ENCODE measurements at places on chromosomes 16 and 17.

GRCh38 chr17:12282056-12282455, 261.4 kb downstream of the MAP2K4 start:
- DNase-seq = no peak
- H3K4me3 ChIP-seq = no peak overlapping the region
- no peaks in the 10 kb centered on the region for H3K36me3 ChIP-seq
- H3K4me1 ChIP-seq = no peaks in the 10 kb centered on the region

DNA sequence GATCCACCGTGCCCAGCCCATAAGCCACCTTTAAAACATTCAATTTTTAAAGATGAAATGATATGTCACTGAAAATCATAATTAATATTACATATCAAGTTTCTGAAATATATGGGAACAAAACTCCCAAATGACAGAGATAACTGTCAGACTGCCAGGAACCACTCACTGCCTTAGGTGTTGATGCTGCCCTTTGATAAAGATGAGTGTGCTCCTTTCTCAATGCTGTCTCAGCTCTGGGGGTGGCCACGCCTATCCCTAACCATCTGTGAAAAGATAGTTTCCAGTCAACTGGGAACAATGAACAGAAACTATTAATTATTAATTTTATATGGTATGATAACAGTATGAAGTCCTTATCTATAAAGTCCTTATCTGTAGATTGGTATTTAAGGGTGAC, 177.7 kb downstream of the MYO1D start:
- H3K4me1 ChIP-seq = no peaks in the 10 kb centered on the region
- DNase-seq = no peak
- no peak overlapping the region for H3K27ac ChIP-seq
- no peak overlapping the region for H3K4me3 ChIP-seq

DNA sequence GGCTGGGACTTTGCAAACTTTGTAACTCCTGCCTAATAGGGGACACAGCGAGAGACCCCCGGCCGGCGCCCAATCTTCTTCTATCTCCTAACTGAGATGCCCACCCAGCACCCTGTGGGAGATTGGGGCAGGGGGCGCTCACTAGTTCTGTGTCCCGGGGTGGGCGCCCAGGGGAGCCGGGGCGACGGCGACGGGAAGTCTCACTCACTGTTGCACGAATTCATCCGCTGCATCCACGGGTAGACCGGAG, 3.9 kb upstream of the HOXB5 start:
- no peaks in the 10 kb centered on the region for H3K36me3 ChIP-seq
- peaks cover 12% of the 10 kb centered on the region for H3K27me3 ChIP-seq
- peak overlapping the region; percentile 32 for H3K27ac ChIP-seq
- H3K4me3 ChIP-seq = peak overlapping the region; percentile 2

DNA sequence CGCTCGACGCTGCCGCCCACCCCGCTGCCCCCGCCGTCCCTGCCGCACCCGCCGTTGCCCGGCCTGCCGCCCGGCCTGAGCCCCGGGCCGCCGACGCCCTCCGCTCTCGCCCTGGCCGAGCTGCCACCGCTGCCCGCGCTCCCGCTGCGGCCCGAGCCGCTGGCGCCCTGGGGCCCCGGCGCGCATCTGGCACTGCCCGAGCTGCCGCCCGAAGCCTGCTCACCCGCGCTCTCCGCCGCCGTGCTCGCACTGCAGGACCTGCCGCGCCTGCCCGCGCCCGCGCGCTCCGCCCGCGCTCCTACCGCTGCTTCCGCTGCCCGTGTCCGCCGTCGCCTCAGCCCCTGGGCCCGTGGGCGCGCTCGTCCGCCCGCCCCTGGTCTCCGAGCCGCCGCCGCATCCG, 8.4 kb upstream of the CLDN9 start:
- H3K36me3 ChIP-seq = no peaks in the 10 kb centered on the region
- H3K27ac ChIP-seq = no peak overlapping the region
- no peaks in the 10 kb centered on the region for H3K27me3 ChIP-seq
- H3K4me1 ChIP-seq = peaks cover 21% of the 10 kb centered on the region

DNA sequence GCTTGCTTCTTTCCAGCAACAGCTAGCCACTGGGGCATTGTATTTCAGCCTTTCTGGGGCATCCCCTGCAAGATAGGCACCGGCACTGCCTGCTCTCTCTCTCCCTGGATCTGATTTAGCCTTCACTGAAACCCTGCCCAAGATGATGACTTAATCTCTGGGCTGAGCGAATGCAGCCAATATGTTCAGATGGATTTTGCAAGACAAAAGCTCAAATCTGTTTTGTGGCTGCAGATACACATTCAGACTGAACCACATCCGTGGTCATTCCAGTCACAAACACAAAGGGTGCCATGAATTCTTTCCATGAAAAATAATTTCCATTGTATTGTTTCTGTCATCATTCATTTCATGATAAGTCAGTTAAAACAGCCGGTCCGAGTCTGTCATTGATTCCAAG, 24.2 kb downstream of the SOST start:
- H3K27ac ChIP-seq = no peak overlapping the region
- no peaks in the 10 kb centered on the region for H3K27me3 ChIP-seq
- no peaks in the 10 kb centered on the region for H3K36me3 ChIP-seq
- no peaks in the 10 kb centered on the region for H3K4me1 ChIP-seq

DNA sequence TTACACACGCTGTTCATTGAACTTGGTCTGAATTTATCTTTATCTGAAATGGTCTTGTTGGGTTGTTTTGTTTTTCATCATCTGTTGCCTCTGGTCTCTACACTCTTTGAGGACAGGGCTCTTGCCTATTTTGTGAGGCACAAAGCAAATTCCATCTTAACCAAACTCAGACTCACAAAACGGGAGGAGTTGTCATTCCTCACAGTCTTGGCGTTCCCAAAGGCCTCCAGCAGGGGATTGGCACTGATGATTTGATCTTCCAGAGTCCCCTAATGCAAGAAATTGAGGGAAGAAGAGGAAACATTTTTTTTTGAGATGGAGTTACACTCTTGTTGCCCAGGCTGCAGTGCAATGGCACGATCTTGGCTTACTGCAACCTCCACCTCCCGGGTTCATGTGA, 8.7 kb downstream of the MYH3 start:
- no peaks in the 10 kb centered on the region for H3K27me3 ChIP-seq
- no peak for DNase-seq
- no peaks in the 10 kb centered on the region for H3K36me3 ChIP-seq
- H3K27ac ChIP-seq = no peak overlapping the region
- H3K4me3 ChIP-seq = no peak overlapping the region
- no peaks in the 10 kb centered on the region for H3K4me1 ChIP-seq

DNA sequence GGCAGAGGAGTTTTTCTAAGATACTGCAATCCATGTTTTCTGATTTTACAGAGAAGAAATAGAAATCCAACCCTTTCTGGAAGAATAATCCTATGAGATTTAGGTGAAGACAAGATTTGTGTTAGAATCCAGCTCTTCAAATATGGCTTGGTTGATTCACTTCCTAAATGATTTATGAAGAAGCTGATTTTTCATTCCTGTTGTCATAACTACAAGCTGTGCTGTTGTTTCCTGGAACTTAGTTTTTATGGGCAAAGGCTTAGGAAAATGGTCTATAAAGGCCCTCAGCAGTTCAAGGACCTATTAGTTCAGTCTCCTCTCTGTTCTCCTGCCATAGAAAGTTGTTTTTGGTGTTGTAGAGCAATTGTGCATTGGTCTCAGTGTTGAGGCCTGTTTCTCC, 174.2 kb upstream of the FAM20A start:
- no peak overlapping the region for H3K27ac ChIP-seq
- no peak for DNase-seq
- H3K4me1 ChIP-seq = peaks cover 16% of the 10 kb centered on the region
- H3K36me3 ChIP-seq = no peaks in the 10 kb centered on the region
- no peaks in the 10 kb centered on the region for H3K27me3 ChIP-seq

- no peak overlapping the region for H3K4me3 ChIP-seq
- no peak for DNase-seq
- H3K27ac ChIP-seq = peak overlapping the region; percentile 62
- peaks cover 2% of the 10 kb centered on the region for H3K4me1 ChIP-seq
- no peaks in the 10 kb centered on the region for H3K27me3 ChIP-seq
Measured at GRCh38 chr17:3916825-3917224, 560 bp upstream of the P2RX1 start.

GRCh38 chr16:26598061-26598460, 468.7 kb upstream of the C16orf82 start:
- no peak overlapping the region for H3K4me3 ChIP-seq
- no peaks in the 10 kb centered on the region for H3K27me3 ChIP-seq
- DNase-seq = no peak
- H3K4me1 ChIP-seq = no peaks in the 10 kb centered on the region

GRCh38 chr16:47995354-47995753, 160.4 kb downstream of the ABCC12 start:
- no peaks in the 10 kb centered on the region for H3K27me3 ChIP-seq
- no peaks in the 10 kb centered on the region for H3K36me3 ChIP-seq
- H3K4me3 ChIP-seq = no peak overlapping the region
- peak; percentile 8 for DNase-seq

DNA sequence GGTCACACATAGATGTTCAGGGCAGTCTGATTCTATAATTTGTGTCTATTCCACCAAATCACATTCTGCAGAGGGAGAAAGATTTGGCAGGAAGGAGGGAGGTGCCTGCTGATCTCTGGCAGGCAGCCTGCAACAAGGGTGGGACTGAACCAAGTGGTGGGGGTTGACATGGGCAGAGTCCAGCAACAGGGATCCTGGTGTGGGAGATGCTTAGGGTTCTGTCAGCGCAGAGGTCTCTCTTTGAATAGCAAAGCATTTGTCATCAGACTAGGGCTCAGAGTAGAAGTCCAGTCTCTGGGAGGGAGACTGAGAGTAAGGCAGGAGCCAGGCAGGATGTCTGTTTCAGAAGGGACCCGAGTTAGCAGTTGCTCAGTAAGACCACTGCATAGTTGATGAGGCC, 94.6 kb downstream of the UTP18 start:
- H3K27ac ChIP-seq = no peak overlapping the region
- H3K27me3 ChIP-seq = no peaks in the 10 kb centered on the region
- H3K4me3 ChIP-seq = no peak overlapping the region
- no peak for DNase-seq

- H3K4me3 ChIP-seq = no peak overlapping the region
- no peaks in the 10 kb centered on the region for H3K4me1 ChIP-seq
- no peak for DNase-seq
Measured at GRCh38 chr16:53713403-53714204, 9.6 kb downstream of the FTO start.

DNA sequence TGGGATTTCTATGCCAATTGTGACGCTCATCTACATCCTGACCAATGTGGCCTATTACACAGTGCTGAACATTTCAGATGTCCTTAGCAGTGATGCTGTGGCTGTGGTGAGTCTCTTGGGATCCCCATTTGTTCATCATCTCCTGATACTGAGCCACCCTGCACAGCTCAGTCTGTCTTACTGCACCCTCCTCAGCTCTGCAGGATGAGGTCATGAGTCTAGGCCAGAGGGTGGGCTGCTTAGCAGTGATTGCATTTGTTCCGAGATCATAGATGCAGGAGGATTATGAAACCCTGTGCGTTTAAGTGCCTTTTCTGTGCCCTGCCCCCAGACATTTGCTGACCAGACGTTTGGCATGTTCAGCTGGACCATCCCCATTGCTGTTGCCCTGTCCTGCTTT, 19.5 kb downstream of the SLC7A6OS start:
- no peaks in the 10 kb centered on the region for H3K4me1 ChIP-seq
- peaks cover 6% of the 10 kb centered on the region for H3K36me3 ChIP-seq
- no peak overlapping the region for H3K27ac ChIP-seq
- DNase-seq = no peak
- no peak overlapping the region for H3K4me3 ChIP-seq

DNA sequence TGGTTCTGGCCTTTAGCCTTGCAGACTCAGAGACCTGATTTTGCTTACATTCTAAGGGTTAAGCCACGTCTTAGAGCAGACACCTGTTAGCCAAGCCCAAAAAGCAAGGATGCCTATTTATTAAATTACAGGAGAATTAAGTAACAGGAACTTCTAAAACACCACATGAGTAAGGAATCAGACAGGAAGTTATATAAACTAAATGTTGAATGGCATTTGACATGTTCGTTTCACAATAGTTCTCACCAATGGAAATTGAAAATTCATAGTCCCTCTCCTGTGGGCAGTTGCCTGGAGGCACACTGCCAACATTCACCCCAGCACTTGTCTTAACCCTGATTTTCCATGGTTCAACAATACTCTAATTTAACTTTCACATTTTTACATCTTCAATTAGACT, 9.0 kb downstream of the KRTAP9-7 start:
- no peaks in the 10 kb centered on the region for H3K36me3 ChIP-seq
- no peak overlapping the region for H3K27ac ChIP-seq
- H3K4me3 ChIP-seq = no peak overlapping the region
- no peaks in the 10 kb centered on the region for H3K27me3 ChIP-seq
- no peaks in the 10 kb centered on the region for H3K4me1 ChIP-seq

- peak overlapping the region; percentile 68 for H3K4me3 ChIP-seq
- peak overlapping the region; percentile 45 for H3K27ac ChIP-seq
- peak; percentile 69 for DNase-seq
- no peaks in the 10 kb centered on the region for H3K27me3 ChIP-seq
- H3K36me3 ChIP-seq = no peaks in the 10 kb centered on the region
- no peaks in the 10 kb centered on the region for H3K4me1 ChIP-seq
Measured at GRCh38 chr16:77212741-77213541, 13.7 kb downstream of the SYCE1L start.

DNA sequence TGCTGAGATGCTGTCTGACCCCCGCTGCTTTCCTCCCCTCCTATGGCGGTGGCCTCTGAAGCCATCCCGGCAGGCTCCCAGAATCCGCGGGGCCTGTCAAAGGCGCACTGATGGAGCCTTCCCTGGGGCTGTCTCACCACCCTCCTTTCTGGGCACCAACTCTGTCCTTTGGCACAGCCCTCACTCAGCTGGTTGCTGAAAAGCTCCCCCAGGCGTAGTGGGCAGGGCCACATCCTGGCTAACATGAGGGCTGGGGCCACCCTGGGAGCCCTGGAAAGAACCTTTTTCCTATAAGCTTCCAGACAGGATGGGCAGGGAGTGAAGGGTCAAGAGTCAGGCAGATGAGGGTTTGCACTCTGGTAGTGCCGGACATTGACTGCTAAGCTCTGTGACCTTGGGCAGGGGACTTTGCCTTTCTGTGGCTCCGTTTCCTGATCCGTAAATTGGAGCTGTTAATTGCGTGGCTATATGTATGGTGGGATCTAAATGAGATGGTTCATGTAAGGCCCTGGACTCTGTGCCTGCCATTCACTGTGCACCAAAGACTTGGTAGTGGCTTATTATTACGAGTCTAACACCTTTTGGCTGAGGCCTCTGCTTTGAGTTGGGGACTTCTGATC, 27.6 kb upstream of the LASP1NB start:
- peaks cover 64% of the 10 kb centered on the region for H3K4me1 ChIP-seq
- peaks cover 2% of the 10 kb centered on the region for H3K36me3 ChIP-seq
- no peaks in the 10 kb centered on the region for H3K27me3 ChIP-seq
- H3K27ac ChIP-seq = peak overlapping the region; percentile 76
- DNase-seq = no peak

DNA sequence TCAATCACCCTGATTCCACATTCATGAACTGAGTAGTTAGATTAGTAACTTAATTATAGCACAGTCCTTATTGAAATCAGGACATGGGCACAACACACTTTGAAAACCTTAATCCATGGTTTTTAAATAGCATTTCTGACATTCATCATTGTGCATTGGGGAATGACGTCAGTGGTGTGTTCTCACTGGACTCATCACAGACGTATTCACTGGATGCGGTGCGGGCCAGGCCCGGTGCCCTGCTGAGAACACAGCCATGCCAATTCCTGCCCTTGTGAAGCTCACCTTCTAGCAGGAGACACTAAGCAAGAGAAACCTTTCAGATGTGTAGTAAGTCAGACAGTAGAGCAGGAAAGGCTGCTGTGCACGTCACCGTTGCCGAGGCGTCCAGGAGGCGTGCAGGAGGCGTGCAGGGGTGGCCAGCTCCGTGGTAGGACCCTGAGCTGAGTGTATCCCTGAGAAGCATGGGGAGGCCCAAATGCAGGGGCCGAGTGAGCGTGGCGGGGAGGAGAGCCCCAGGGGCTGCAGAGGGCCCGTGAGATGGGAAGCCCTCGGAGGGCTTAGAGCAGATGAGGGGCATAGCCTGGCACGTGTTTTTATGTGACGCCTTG, 12.9 kb downstream of the BANP start:
- peaks cover 5% of the 10 kb centered on the region for H3K4me1 ChIP-seq
- DNase-seq = no peak
- no peak overlapping the region for H3K4me3 ChIP-seq
- no peaks in the 10 kb centered on the region for H3K27me3 ChIP-seq
- peaks cover 2% of the 10 kb centered on the region for H3K36me3 ChIP-seq

All from liver (tissue), 10 donors.